ENCODE measurements at places on chromosomes 7 and 10.

DNA sequence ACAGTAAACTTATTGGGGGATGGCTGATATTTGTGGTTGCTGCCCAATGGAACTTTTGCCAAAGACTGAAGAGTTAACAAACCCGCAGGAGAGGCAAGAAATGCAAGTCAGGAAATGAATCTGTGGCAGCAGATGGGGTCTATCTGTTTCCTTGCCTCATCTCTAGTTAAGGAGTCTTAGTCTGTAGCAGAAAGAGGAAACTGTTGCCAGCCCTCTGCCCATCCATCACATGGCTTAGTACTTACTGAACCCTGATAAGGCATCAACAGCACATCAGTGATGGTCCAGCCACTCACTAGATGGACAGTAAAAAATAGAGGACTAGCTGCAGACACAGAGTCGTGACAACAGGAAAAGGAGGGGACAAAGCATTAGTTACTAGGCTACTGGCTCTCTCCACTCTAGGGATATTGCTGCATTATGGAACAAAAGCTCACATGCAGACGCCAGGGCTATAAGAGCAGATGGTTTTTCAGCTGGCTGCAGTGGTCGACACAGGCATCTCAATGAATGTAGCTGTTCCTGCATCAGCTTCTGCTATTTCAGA is 614.7 kb downstream of the PARD3 start:
- no peak for DNase-seq
- H3K36me3 ChIP-seq, result no peaks in the 10 kb centered on the region
- H3K27ac ChIP-seq, result no peak overlapping the region
- H3K4me1 ChIP-seq, result no peaks in the 10 kb centered on the region
- no peak overlapping the region for H3K4me3 ChIP-seq

DNA sequence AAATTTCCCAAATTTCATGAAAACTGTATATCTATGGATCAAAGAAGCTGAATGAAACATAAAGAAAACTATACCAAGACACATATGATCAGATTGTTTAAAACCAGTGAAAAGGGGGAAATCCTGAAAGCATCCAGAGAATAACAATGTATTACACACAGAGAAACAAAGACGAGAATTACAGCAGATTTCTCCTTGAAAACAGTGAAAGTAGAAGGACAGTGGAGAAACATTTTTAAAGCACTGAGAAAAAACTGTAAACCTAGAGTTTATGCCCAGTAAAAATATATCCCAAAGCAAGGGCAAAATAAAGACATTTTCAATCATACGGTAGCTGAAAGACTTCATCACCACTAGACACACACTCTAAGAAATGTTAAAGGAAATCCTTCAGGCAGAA is 121.0 kb downstream of the DPY19L1 start:
- no peaks in the 10 kb centered on the region for H3K36me3 ChIP-seq
- no peaks in the 10 kb centered on the region for H3K27me3 ChIP-seq
- H3K27ac ChIP-seq, result no peak overlapping the region
- H3K4me3 ChIP-seq, result no peak overlapping the region

GRCh38 chr10:130744631-130745030 is 566.9 kb downstream of the TCERG1L start:
- H3K27ac ChIP-seq, result no peak overlapping the region
- H3K4me1 ChIP-seq, result no peaks in the 10 kb centered on the region
- no peaks in the 10 kb centered on the region for H3K36me3 ChIP-seq
- no peaks in the 10 kb centered on the region for H3K27me3 ChIP-seq

DNA sequence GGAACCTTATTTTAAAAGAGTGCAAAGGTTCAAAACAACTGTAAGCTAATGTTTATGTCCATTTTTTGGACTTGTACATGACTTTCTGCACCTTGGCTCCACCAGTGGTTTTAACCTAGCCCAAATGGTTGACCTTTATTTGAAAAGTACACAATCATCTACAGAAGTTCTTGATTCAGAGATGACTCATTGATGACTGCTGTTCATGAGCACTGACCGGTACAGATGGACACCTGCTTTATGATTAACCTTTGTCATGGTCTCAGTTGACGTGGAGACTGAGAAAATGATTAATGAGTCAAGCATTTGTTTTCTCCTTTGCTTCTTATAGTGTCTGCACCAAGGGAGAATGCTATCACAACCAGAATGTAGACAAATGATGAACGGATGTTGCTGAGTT is 55.7 kb upstream of the PTER start:
- peaks cover 9% of the 10 kb centered on the region for H3K27me3 ChIP-seq
- H3K4me1 ChIP-seq, result no peaks in the 10 kb centered on the region
- H3K36me3 ChIP-seq, result no peaks in the 10 kb centered on the region
- H3K27ac ChIP-seq, result no peak overlapping the region
- DNase-seq, result no peak
- H3K4me3 ChIP-seq, result no peak overlapping the region
